ENCODE measurements at places on chromosomes 16 and 17. TPM values are rescaled to one million over a fixed set of nuclear protein-coding genes. Genes with fewer than 3 reads are reported as not detected.

DNA sequence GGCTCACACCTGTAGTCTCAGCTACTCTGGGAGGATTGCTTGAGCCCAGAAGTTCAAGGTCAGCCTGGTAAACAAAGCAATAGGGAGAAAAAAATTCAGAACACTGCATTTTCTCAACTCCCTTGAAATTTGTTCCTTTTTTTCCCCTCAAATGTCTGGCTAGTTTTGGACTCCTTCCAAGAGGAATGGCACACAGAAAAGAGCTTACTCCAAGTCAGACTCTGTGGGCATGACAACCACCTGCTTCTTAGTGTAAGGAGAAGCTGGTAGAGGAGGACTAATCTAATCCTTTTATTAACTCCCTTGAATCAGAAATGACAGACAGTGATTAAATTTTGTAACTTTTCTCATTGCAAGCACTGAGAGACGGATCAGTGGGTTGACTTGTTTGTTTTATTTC, 27.9 kb upstream of the HYDIN start:
- DNase-seq, result no peak

The GLIS2 gene
- polyA plus RNA-seq, result 0.03 TPM

The RRAD gene
- polyA plus RNA-seq, result not detected

- DNase-seq, result no peak
These were observed 47.1 kb upstream of the YPEL2 start for GRCh38 chr17:59284317-59284716.

DNA sequence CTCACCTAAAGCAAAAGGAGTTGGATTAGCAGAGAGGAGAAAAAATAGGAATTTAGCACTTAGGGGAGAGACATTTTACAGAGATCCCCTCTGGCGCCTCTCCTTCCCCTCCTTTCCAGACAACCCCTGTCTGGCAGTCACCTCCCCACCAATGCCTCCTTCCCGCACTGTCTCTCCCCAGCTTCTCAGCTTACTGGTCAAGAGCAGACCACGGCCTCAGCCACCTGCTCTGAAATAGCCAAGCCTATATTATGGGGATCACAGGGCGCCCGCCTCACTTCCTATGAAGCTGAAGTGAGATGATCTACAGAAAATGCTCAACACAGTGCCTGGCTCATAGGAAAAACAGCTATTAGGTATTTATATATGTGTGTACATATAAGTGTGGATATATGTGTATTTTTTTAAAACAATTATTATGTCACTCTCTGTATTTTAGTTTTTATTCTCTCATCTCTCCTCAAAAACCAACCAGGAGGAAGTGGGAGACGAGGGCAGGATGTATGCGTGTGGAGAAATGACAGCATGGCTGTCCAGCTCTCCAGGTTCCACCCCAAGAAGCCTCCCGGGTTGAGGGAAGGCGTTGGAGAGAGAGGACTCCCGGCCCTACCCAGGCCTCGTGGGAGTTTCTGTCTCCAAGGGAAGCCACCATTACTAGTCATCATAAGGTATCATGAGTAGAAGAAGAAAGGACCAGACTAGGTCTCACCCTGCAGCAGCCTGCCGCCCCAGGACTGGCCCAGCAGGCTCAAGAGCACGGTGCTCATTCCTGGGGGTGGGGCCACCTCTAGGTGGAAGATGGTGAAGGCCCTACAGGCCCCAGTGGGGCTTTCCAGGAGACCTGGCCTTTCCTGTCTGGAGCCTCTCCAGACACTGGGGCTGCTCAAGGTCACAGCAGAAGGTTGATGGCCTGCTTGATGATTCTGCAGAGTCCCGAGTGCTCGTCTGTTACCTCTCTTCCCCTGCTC, 27.2 kb downstream of the MAP3K14 start:
- no peak for DNase-seq

DNA sequence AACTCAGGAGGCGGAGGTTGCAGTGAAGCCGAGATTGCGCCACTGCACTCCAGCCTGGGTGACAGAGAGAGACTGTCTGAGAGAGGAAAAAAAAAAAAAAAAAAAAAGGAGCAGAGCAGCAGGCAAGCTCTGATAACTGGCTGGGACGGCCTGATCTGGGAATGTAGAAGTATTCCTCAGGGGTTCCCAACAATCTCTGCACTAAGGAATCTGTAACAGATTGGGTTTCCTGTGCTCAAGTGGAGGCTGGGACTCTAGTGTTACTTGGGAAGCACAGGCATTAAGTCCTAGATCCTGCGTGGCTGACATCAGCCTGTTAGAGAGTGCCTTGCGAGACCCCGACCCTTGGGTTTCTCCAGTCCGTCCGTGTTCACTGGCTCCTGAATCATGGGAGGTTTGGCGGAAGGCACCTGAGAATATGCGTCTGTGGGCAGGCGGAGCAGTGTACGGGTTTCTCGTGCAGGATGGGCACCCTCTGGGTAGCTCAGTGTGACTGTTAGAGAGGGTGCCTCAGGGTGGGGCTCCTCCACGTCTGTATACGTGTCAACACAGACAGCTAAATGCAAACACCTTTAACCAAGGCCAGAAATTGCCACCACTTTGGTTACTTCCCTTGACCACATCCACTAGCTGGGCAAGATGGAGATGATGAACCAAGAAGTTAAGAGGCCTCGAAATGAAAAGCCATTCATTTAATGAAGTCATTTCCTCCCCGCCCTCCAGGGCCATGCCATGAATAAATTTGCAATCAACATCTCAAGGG, 174.9 kb upstream of the RPL38 start:
- DNase-seq, result no peak

GRCh38 chr17:37233036-37233435, 142.7 kb upstream of the C17orf78 start:
- DNase-seq, result no peak

DNA sequence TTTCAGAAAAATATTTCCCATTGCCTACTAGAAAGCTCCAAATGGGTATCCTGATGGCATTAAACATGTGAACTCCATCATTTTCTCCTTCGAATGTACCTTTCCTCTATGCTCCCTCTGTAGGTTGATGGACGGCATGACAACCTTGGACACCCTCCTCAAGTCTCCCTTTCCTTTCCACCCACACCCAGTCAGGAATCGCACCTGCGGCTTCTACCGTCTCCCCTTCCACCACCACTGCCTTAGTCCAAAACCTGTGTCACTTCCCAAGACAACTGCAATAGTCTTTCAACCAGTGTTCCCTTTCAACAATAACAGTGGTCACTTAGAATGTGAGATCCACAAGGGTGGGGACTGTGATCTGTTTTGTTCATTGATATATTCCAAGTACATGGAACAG, 233.1 kb upstream of the AXIN2 start:
- no peak for DNase-seq

The CALCOCO2 gene
- polyA plus RNA-seq, result 179 TPM

Measured in CD4-positive, CD25-positive, alpha-beta regulatory T cell (primary cell).